ENCODE measurements at places on chromosomes 7 and 10.
A peak's percentile ranks its signal among the peaks of the same experiment; 100 is the strongest.

GRCh38 chr7:90412458-90413184 lies 9.4 kb downstream of the CLDN12 start:
- no peak for DNase-seq

DNA sequence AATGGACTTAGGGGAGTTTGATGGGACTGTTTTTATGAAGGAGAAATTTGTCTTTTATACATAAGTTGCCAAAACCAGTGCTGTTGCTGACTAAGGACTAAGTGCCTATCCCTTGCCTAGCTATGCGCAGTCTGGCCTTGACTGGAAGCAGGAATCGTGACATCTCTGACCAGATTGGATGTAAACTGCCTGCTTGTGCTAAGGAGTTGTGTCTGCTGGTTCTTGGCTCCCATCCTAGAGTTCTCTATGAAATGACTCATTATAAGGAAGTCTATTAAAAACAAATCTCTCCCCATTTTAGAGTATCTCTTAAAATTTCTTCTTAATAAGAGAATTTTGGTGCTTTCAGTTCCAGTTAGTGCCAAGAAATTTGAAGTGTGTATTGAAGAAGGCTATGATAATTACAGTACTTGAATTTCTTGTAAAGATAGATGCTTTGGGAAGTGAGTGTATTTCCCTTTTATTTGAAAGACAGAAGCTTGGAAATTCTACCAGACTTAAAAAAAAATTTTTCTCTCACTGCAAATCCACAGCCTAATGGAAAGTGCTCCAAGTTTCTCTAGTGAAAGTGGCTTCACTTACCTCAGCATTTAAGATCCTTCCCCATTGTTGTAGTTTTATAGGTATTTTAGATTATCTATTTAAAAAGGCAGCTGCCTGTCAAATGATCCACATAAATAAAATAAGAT lies 77.6 kb downstream of the BICC1 start:
- no peak for DNase-seq

DNA sequence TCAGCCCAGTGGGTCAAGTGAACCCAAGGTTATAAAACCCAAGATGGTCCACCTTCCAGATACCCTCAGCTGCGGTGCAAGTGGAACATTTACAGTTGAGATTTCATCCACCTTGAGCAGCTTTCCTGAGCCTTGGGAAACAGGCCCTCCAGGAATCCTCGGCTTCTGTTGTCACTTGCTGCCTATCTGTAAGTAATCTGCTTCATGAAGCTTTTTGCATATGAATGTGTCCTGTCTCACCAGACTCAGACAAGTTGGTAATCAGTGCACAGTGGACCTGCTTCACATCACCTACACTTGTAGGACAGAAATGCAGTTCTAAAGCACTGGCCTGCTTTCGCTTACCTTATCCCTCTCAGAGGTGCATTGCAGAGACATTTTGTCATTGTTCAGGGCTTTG lies 80.3 kb downstream of the FAM185A start:
- no peak for DNase-seq

DNA sequence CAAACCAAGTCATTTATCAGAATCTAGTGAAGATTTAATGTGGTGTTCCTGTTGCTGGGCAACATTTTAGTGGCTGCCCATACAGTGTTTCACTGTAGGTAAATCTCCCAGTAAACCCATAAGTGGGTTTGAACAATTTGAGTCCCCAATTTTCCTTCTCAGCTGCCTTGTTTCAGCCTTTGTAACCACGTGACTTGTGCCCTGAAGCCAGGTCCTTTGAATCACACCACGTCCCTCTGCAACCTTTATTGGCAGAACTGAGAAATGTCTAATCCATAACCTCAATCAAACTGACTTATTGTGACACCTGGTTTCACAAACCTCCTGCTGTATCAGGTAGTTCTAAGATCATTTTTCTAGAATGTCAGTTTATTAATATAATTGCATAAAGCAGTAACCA lies 30.1 kb downstream of the SND1 start:
- DNase-seq, result no peak

- DNase-seq, result no peak
Measured at GRCh38 chr7:75623390-75624133, 115.2 kb downstream of the HIP1 start.

DNA sequence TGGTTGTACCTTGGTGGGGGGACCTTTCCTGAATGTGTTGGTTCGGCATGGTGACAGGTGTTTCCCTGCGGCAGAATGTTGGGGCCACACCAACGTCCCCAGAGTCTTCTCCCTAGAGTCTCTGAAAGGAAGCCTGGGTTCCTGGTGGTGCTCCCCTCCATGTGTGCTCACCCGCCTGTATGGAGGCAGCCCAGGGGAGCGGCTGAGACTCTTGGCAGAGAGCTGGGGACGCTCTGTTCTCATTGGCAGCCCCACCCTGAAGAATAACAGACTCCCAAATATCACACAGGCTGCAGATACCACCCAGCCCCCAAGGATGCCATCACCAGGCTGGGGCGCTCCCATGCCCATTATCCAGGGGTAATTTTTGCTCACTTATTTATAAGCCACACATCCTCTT lies 34.8 kb downstream of the CHST12 start:
- DNase-seq, result no peak

DNA sequence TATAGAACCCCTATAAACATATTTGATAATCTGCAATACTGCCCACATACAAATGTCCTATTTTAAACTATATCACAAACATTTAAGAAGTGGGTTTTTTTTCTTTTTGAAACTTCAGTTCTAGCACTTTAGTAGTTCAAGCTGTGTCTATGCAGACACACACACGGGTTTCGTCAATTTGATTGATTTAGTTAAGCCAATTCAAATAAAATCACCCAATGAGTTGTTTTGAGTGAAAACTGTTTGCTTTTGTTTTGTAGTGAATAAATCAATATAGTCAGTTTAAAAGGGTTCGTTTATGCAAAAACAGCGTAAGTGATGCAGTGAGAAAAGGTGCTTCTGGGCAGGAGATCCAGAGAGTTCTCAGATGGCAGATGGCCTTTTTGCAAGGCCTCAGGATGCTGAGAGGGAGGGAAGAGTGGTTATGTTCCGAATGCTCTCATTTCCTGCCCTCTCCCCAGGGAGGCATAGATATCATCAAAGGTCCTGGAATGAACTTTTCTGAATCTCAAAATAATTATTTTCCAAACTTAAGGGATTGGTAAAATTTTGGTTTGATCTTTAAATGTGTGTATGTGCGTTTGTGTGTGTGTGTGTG lies 102.7 kb downstream of the AGMO start:
- no peak for DNase-seq

DNA sequence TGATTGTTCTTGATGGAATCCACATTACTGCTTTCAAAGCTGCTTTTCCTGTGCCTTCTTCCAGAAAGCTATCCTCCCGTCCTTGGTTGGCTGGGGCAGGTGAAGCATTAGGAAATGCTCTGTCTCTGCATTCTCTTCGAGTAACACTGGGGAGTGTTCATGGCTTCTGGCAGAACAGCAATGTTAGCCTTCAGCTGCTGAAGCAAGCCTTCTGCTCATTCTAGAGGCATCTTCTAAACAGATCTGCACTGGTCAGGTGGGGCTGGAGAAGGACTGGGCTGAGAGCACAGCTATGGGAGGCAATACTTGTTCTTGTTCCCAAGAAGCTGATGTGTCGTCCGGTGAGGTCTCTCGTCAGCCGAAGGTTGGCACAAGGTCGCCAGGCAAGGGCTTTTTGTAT lies 80.6 kb downstream of the MGMT start:
- DNase-seq, result no peak

- DNase-seq, result no peak
Measured at GRCh38 chr7:24963218-24963617, 16.8 kb downstream of the OSBPL3 start.

DNA sequence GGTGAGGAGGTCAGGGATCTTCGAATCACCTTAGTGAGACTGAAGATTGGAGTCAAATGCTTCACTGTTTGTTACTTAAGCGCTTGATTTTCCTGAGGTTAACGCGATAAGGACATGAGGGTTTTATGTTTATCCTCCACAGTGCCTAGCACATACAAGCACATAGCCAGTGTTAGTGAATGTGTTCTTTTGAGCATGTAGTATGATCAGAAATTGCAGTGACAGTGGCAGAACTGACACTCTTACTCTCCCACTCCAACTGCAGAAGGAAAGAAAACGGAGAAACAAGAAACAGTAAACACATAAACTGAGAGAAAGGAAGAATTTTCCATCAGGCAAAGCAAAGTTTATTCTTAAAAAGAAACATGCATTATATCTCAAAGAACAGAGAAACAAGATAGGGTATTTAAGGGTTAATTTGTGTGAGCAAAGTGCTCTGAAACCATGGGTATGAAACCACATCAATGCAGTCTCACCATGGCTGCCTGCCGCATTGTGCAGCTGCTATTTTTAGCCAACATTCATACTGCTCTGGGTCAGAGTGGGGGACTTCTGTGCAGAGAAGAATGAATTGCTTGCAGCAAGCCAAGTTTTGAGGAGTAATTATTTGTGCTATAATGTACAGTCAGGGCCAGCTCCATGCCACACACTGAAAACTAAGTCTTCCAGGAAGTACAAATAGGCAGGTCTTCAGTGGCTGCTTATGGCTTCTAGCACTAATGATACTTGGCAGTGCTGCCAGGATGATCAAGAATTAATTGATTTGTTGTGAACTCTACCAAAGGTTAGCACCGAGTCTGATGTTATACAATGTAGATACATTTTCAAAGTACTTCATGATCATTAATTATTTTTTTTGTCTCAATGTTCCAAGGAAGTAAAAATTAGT lies 152.0 kb downstream of the MACC1 start:
- no peak for DNase-seq

DNA sequence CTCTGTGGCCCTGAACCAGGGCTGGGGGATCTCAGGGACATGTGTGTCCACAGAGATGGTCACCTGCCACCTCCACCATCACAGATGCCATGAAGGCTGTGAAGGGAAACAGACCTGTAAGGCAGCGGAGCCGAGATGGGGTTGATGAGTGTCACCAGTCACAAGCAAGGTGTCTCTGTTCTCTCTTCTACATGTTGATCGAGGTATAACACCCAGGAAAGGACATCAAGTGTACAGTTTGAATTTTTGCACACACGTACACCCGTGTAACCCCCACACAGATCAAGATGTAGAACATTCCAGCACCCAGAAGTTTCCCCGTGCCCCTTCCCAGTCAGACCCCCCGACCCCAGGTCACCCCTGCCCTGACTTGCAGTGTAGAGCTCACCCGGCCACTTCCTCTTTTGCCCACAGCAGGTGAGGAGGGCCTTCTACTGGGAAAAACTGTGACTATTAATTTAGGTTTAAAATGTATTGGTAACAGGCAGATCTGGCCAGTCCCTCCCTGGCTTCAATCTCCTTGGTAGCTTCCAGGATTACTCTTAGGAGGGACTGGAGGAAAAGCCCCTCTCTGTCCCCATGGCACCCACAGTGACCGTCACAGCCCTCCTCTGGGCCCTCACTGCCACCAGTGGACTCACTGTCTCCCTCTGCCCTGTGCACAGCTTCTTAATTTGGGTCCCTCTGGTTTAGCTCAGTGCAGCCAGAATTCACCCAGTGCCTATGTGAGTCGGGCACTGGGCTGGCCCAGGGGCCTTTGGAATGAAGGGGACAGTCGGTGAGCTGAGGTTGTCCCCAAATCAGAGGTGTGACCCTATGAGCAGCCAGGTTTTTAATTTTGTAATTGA lies 108.2 kb downstream of the LHPP start:
- no peak for DNase-seq

- DNase-seq, result no peak
Measured at GRCh38 chr7:23136216-23136615, 30.6 kb downstream of the KLHL7 start.

GRCh38 chr10:99612167-99612831 lies 7.9 kb downstream of the SLC25A28 start:
- no peak for DNase-seq

- DNase-seq, result peak; percentile 41
Measured at GRCh38 chr7:148883266-148884048, 634 bp downstream of the EZH2 start.

DNA sequence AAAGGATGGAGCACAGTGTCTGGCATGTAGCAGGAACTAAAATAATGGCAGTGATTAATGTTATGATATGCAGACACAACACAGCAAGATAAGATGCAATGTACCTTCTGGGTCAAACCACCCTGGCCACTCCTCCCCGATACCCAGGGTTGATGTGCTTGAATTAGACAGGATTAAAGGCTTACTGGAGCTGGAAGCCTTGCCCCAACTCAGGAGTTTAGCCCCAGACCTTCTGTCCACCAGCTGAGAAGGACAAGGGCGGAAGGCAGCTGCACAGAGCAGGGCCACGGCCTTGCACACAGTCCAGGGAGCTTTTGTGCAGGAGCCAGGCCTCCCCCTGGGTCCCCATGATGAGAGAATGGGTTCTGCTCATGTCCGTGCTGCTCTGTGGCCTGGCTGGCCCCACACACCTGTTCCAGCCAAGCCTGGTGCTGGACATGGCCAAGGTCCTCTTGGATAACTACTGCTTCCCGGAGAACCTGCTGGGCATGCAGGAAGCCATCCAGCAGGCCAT lies at the start of gene RBP3:
TSS of gene RBP3 (plus strand) at position 226 of the 514 bp plus-strand sequence. CDS start at position 348, 122 bp downstream.
- DNase-seq, result no peak

- DNase-seq, result no peak
Measured at GRCh38 chr7:620885-621284, 101.2 kb upstream of the PDGFA start.

DNA sequence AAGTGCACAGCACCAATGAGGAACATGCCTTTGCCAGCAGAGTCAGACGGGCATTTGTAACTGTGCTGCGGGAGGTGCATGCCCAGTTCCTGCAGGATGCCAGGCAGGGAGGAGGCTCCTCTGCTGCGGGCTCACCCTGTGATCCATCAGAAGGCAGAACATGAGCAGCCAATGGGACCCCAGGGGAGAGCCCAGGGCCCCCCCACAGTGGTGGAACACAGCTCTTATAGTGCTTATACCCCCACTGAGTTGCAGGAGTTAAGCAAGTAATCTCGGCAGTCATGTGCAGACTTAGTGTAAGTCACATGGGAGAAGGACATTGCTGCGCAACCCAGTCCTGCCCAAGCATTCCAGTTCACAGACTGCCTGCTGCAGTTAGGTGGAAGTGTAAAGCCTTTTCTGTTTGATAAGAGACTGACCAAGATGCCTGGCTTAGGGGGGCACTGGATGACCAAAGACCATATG lies 120.3 kb upstream of the TMEM106B start:
- DNase-seq, result no peak

DNA sequence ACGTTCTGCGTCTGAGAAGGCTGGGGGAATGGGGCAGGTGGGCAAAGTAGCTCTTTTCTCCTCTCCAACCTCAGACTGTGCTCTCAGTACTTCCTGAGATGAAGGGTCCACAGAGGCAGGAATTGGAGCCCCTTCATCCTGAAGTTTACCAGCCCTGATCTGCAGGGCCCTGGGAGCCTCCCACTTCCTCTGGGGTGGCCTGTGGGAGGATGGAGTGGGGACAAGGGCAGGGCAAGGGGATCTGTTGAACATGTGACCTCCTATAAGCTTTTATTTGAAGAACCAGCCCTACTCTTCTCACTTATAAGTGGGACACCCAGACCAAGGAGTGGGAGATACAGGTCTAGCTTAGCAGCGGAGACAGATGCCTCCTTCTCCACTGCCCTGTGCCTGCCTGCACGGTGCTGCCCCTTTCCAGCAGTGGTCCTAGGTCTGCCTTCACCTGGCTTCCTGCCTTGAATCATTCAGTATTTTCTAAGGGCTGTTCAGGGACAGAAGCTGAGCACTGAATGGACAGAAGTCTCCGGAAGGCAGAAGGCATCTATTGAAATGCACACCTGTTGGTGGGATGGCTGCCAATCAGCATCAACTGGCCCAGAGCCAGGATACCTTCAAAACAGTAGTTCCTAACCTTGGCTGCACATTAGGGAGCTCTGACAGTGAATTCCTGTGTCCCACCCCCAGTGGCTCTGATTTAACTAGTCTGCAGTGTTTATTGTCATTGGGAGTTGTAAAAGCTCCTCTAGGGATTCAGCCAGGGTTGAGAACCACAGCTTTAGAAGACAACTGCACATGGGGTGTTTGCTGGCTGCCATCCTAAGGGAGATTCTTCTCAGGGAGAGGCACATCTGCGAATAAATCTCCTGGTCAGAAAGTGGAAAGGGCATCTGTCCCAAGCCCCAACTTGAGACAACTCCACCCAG lies 2.7 kb upstream of the ARHGAP22 start:
- no peak for DNase-seq
